ENCODE measurements at places on chromosomes 16 and 17.

GRCh38 chr16:17852977-17853702 is 382.4 kb upstream of the XYLT1 start:
- no peak for DNase-seq

DNA sequence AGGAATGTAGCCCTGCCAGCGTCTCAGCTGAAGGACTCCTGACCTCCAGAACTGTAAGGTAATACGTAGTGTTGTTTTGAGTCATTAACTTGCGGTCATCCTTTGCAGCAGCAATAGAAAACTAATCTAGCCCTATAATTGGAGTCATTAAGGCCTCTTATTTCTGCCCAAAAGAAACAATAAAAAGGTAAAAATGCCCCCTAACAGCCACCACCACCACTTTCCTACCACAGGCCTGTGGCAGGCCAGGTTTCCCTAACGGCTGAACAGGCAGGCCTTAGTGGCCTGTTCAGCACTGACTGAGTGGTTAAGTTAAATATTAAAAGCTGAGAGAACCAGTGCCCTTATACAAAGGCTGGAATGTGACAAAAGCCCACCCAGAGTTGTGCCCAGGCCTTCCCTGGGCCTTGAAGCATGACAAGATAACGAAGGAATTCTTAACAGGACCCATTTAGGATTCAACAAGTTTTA is 286.5 kb upstream of the ERCC4 start:
- no peak for DNase-seq

- DNase-seq, result no peak
Measured at GRCh38 chr16:68910051-68910450, 66.7 kb downstream of the TANGO6 start.

DNA sequence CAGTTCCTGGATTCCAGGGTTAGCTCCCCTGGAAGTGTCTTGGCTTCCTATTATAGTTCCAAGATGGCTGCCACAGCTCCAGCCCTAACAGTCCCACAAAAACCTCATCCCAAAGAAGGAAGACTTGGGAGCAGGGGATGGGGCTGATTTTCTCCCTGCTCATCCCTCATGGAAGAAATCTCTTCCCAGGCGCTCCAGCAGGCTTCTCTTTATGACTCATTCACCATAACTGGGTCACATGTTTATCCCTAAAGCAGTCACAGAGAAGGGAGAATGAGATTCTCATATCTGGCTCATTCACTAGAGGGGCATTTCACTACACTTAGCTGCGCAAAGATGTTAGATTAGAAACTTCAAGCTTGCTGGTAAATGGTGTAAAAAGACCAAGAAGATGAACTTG is 206.5 kb upstream of the IRX3 start:
- no peak for DNase-seq

- no peak for DNase-seq
Measured at GRCh38 chr16:53068423-53068833, 13.6 kb downstream of the CHD9 start.

DNA sequence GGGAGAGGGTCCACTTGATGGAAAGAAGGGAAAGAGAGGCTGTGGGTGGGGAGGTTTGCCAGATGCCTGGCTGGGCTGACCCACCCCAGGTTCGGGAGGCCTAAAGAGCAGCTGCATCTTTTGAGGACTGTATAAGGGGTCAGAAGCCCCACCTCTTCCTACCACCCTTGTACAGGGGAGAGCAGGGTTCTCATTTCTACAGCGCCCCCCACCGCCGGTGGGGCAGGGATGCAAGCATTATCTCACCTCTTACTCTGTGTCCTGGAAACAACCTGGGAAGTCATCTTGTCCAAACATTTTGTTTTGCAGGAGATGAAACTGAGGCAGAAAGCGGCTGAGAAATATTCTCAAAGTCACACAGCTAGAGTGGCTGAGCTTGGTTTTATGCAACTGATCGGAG is 22.5 kb upstream of the CCDC182 start:
- no peak for DNase-seq

DNA sequence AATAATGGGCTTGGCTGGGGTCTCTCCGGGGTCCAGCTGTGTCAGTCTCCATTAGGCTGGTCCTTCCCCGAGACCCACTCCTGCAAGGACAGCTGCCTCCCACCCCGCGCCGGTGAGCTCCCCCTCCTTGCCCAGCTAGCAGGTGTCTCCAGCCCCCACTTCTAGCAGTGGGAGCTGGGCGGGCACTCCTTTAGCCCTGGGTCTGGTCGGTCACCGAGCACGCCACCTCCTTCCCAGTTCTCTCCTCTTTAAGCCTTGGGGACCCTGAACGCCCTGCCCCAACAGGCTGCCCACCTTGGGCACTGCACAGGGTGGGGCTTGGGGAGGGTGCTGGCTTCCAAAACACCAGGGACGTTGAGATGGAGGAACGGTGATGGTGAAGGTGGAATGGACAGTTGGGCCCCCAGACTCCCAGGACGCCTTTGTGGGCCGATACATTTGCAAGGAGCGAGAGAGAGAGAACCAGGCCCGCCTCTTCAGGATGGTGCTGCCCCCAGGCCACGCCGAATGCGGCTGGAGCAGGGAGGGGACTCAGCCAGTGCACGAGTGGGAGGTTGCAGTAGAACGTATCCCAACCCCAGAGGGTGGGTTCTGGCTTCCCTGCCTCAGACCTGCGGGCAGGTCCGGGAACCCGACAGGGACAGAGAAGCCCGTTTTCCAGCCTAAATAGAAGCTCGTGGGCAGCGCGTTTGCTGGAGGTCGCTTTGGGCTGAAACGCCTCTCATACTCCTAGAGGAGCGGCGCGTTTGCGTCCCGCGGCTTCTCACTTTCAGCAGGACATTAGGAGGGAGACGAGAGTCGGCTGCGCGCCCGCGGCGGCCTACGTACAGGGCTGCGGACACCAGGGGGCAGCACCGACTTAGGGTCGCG is 10.7 kb downstream of the TBX2 start:
- peak; percentile 57 for DNase-seq

GRCh38 chr16:52557236-52557635 is 10.3 kb upstream of the TOX3 start:
- no peak for DNase-seq

DNA sequence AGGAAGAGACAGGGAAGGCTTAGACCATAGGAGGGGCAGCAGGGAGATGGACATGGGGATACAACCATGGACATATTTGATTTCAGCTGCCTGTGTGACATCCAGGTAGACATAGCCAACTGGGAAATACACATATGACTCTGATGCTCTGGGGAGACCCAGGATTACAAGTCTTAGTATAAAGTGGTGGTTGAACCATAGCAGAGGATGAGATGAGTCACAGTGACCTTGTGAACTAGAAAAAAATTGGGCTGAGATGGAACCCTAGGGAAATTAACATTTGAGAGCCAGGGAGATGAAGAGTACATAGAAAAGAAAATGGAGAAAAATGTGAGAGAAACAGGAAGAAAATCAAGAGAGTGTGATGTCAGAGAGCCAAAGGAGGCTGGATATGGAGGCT is 10.2 kb downstream of the MARCHF10 start:
- DNase-seq, result no peak

GRCh38 chr16:4681471-4682083 is 11.8 kb upstream of the NUDT16L1 start:
- DNase-seq, result no peak

GRCh38 chr16:63363738-63364137 is 1327.5 kb upstream of the CDH8 start:
- no peak for DNase-seq

DNA sequence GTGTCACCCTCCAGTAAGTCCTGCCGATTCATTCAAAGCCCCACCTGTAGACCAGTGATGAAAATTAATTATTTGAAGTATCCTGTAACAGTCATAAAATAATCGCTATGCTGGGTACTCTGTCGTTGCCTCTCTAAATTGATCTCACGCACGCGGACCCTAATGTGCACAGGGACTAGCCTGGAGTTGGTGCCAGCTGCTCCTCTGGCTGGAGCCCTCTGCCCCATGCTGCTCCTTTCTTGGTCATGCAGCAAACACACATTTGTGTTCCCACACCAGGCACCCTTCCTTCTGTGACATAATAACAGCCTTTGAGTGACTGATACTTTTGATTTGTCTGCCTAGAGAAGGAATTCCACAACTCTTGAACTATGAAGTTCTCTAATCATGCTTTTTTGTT is 16.0 kb downstream of the RAB11FIP3 start:
- DNase-seq, result no peak

- DNase-seq, result peak; percentile 92
Measured at GRCh38 chr16:50297301-50298074, 31.1 kb downstream of the ADCY7 start.

DNA sequence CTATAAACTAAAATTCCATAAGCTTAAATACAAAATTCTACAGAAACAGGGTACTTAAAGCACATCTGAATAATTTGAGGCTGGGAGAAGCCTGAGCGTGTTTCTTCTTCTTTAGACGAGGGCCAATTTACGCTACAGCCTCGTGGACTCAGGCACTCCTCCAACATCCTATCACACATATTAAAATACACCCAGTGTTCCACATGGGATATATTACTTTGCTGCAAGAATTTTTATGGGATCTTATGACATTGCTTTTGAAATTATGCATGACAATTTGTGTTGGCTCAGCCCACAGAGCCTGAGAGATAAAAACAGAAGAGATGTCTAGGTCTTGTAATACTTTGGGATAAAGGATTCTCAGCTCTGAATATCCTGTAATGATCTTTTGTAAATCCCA is 3.5 kb upstream of the TANGO6 start:
- no peak for DNase-seq

DNA sequence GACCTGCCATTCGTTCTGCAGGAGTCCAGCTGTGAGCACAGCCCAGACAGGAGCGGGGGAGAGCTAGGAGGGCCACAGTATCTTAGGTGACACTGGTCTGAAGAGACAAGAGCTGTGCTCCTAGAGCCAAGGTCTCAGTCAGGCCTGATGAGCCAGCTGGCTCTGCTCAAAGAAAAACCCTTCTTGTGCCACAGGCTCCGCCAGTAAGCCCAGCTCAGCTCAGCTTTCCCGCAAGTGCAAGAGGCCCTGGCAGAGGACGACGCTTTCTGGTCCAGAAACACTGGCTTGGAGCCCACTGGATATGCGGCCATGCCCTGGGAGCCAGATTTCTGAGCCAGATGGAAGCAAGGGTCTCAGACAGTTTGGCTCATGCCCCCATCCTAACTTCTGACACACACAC is 23.9 kb downstream of the PEMT start:
- no peak for DNase-seq

DNA sequence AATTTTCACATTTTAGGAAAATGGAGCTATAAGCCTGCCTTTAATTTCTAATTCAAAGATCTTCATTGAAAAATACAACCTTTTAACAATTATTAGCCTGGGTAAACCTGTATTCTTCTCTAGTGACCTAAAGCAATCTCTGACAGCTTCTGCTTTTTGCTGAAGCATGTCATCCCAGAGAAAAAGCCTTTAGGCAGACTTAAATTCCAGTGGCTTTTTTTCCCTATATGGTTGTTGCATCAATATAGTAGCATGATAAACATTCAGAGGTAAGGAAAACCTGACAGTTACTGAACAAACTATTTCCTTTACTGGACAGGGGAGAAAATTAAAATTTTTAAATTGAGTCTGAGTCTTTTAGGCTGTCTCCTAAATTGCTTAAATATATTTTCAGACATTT is 7.8 kb upstream of the EVI2A start:
- DNase-seq, result no peak

DNA sequence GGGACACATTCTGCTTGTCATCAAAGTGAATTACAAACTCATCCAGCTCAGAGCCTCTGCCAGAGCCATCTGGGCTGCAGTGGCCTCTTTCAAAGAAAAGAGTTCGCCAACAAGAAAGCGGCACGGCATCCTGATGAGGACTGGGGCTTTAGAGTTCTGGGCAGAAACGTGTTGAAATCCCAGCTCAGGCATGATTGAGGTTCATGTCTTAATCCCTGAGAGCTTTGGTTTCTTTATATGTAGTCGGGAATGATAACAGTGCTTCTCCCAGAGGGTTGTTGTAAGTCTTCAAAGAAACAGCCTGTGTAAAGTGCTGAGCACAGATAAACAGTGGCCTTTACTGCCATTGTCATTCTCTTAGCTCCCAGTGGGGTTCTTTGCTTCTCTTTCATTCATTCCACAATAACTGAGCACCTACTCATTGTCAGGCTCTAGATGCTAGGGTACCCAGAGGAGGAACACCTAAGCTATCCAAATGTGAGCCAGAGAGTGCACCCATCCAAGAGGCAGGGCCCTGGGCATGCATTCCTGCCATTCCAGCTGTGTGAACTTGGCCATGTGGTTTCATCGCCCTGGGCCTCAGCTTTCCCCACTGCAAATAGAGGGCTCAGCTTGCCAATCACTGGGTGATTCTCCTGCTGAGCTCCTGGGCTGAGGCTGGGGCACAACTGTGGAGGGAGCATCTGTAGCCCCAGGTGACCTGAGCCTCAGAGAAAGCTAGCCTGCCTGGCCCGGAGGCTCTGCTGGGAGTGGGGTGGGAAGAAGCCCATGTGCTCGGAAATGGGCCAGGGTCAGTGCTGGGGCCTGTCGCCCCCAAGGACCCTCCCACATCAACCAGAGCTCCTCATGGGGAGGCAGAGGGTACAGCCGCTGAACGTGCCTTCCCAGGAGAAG is 38.3 kb upstream of the CRHR1 start:
- DNase-seq, result no peak

GRCh38 chr16:30740364-30741251 is 7.6 kb upstream of the PHKG2 start:
- no peak for DNase-seq

- DNase-seq, result peak; percentile 85
Measured at GRCh38 chr17:50148226-50149090, 2.0 kb downstream of the PPP1R9B start.

- DNase-seq, result no peak
Measured at GRCh38 chr17:77877036-77877435, 81.5 kb upstream of the TNRC6C start.

DNA sequence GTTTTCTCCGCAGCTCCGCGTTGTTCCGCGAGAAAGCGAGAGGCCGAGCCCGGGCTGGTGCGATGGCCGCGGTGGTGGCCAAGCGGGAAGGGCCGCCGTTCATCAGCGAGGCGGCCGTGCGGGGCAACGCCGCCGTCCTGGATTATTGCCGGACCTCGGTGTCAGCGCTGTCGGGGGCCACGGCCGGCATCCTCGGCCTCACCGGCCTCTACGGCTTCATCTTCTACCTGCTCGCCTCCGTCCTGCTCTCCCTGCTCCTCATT is 404 bp downstream of the EMC6 start:
- peak; percentile 6 for DNase-seq

DNA sequence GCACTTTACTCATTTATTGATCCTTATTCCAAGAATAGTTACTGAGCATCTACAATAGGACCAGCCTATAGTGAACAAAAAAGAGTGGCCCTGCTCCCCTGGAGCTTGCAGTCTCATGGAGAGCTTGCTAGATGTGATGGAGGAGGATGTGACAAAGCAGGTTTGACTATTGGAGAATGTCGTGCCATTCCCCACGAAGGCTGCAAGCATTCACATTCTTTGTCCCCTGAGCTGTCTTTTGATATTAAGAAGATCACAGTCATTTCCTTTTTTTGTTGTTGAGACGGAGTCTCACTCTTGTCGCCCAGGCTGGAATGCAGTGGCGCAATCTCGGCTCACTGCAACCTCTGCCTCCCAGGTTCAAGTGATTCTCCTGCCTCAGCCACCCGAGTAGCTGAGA is 115.0 kb upstream of the ADAMTS18 start:
- DNase-seq, result no peak
